ENCODE measurements at places on chromosomes 11 and 22.
A peak's percentile ranks its signal among the peaks of the same experiment; 100 is the strongest.

DNA sequence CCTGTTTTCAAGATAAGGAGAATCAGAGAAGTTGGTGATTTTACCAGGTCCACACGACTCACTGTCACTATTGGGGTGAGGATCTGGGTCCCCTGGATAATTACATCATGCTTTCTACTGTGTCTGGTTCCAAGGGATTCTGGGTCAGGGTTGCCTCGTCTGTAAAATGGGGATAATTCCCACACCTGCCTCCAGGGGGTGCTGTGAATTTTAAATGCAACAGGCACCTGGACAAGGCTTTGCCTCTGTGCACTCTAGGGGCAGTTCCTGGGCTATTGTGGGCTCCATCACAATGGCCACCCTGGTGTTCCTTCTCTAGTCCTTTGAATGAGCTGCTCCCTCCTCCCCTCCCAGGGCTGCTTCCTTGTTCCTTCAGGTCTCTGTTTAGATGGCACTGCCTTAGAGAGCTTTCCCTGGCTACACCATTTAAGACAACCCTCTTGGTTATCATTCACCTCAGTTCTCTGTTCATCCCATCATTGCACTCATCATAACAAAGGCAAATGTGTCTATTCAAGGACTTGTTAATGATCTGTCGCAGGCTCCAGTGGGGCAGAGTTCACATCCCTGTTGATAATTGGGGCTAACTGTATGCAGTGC, 178.6 kb downstream of the MIAT start:
- DNase-seq = peak; percentile 52

DNA sequence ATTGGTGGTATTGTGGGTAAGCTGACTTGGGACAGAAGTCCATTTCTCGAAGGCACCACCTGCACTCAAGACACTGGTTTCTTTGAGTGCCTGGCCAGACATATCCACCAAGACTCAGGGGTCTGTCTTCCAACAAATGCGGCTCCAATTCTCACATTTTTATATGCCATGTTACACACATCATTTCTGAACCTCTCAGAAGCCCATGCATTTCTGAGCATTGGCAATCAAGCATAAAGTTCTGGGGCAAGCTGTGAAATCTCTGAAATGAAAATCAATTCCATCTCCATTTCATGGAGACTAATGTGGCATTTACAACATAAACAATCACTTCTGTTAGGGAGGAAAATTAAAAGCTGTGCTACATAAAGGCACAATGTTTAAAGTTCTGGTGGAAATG, 243.7 kb downstream of the KIRREL3 start:
- no peak for DNase-seq

DNA sequence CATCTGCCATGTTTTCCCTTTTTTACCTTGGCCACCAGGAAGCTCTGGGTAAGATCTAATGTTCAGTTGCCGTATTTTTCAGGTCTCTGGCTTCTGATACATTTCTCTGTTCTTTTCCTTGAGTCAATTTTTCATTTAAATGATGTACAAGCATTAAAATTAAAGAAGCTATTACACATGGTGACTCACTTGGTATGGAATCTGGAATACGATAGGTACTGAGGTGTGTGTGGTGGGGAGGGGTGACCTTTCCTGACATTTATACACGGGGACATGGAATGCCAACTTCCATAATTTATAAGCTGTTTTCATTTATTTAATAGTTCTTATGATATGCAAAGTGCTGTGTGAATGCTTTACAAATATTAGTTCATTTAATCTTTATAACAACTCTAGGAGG, 47.8 kb upstream of the ALX4 start:
- DNase-seq = no peak

DNA sequence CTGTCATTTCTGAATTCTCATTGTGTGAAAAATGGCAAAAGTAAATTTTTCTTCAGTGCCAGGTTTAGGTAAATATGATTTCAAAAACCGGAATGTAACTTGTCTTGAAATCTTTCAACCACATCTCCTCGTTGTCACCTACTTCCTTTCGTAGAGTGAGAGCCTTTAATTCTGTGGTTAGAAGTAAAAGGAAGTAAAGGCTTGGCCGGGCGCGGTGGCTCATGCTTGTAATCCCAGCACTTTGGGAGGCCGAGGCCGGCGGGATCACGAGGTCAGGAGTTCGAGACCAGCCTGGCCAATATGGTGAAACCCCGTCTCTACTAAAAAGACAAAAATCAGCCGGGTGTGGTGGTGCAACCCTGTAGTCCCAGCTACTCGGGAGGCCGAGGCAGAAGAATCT, 29.8 kb downstream of the SGSM3 start:
- peak; percentile 39 for DNase-seq

DNA sequence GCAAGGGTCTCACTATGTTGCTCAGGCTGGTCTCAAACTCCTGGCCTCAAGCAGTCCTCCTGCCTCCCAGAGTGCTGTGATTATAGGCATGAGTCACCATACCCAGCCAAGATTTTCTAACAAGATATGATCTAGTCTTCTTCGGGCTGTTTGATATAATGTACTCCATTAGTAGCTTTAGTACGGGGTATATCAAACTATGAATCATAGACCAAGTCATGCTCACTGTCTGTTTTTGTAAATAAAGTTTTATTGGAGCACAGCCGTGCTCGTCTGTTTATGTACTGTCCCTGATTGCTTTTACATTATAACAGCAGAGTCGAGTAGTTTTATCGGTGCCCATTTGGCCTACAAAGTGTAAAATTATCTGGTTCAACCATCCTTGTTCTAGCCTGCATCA, 43.9 kb upstream of the GRIK4 start:
- DNase-seq = no peak

DNA sequence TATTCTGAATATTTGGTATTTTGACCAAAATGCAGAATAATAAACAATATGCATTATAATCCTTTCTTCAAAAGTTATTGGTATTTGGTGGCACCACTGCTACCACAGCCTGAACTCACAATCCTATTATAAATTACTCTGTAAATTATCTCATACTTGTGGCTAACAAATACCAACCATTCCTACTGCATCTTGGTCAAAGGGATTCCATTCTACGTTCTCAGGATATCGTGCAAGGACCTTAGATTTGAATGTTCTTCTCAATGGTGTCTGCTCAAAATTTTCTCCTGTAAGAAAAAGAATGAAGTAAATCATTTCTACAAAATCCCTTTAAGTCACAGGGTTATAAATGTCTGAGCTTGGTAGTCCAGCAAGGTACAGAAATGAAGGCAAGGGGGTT, 58.7 kb downstream of the DENND5A start:
- peak; percentile 66 for DNase-seq

DNA sequence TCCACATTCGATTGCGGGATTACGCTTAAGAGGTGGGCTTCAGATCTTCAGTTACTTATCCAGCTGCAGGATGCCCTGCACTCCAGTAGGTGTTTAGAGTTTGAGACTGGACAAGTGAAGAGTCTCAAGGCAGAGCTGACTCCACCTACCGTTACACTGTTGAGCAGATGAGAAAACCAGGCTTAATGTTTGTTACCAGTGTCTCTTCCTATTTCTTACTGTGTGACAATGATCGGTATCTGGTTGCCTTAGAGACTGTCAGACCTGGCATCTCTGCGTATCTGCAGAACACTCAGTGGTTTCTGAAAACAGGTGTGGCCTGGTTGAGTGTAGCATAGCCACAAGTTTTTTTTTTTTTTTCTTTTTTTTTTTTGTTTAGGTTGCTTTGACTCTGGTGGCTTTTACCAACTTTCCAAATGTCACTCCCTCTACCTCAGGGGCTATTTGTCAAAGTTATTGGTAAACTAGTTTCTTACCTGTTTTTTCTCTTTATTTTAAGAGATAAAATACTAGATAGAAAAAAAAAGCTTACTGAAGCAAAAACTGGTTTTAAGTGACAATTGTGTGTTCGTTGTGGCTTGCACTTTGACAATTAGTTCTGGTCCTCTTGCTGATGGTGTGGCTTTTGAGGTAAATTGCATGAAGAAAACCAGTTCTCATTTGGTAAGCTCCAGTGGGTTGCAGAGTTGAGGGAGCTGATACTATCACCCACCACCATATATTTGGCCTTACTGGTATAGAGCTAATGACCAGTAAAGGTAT, 284.8 kb downstream of the ETS1 start:
- DNase-seq = peak; percentile 27

DNA sequence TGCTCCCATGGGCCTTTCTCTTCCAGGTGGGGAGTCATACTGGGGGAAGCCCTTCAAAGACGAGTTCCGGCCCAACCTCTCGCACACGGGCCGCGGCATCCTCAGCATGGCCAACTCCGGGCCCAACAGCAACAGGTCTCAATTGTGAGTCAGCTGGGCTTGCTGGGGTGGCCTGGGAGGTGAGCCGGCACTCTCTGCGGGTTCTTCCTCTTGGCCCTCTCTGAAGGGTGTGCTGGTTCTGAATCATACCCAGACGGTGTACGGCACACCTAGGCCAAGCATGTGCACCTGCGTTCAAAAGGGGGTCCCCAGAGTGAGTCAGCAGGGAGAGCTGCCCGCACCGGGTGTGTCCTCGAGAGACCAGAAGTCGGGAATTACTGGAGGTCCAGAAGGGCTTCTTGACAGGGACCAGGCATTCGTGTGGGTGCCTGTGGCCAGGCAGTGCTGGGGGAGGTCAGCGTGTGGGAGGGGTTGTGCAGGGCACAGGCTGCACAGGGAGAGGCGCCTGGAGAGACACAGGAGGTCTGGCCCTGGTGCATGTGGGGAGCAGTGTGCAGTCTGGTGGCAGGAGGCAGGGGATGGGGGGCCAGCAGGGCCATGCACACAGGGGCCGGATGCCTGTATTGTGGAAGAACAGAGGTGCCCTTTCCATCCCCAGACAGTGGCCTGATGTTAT, 23.0 kb downstream of the PPIL2 start:
- no peak for DNase-seq

- no peak for DNase-seq
These were observed 91.5 kb downstream of the RTL6 start for GRCh38 chr22:44406341-44407170.

DNA sequence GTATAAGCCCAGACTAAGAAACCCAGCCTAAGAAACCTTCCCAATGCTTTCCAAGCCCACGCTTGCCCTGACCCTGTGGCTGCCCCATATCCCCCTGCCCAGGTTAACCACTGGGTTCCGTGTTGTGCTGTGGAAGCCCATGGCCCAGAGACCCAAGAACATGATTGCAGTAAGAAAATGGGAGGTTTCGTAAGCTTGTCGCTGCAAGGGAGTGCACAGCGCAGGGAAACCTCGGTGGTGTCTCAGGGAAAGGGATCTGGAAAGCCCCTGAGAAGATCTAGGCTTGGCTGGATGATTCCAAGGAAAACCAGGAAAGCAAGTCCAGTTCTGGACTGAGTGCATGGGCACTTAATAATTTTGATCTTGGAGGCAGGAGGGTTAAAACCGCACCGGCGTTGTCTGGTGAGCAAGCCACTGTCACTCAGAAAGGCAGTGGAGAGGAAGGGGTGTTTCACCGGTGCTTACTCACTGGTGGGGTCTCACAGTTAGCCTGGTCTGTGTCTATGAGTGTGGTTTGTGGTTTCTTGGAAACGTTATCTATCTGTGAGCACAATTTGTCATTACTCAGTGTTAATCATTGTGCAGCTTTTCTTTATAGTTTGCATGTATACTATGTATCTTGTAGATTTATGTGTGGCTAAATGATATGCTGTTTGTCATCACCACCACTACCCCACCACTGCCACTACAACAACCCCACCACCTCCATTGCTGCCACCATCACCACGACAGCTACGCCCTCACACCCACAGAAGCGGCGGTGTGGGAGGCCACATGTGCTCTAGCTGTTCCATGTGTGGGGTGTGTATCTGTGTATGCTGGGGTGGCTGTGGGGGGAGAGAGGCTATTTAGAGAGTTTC, 53.3 kb upstream of the PRDM11 start:
- peak; percentile 30 for DNase-seq

- DNase-seq = peak; percentile 85
These were observed 9.8 kb downstream of the POU2AF3 start for GRCh38 chr11:111308140-111308539.

DNA sequence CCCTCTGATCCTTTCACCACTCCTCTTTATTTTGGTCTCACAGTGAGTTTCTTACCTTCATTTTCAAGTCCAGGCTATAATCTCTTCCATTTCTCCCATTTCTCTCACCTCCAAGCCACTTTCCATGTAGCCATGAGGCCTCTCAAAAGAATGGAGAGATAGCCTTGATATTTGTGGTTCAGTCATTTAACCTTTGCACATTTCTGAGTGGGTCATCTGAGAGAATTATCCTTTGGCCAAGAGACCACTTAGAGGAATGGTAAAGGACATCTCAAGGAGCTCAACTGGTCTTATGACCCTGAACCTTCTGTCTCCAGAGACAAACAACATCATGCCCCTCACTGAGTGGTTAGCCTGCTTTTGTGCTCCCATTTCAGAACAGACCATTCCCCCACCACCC, 121.1 kb downstream of the KIRREL3 start:
- no peak for DNase-seq

- DNase-seq = no peak
These were observed 403.2 kb downstream of the NTM start for GRCh38 chr11:131773626-131774025.

DNA sequence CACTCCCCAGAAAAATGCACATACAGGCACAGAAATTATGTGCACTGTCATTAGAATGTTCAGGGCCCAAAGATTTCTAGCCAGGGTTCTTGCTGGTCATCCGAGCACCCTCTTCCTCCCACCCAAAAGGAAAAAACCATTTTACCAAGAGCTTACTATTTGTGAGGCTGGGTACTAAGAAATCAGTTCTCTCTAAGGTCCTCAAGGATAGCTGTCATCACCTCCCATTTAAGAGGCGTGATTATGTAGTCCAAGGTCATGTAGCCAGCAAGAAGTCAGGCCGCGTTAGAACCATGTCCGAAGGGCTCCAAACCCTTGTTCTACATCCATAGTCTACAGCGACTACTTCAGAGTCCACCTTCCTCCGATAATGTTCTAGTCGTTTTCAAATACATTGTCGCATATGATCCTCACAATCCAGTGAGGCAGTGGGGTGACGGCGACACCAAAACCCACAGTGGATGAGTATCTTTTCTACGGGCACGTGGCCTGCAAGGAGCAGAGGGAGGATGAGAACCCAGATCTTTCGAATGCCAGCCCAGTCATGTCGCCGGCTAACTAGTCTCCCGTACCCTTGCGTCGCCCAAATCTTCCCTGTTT, 634 bp downstream of the TIMM8B start:
- DNase-seq = peak; percentile 56
